A172 (cell line): ENCODE measurements at places on chromosomes 6 and 20. TPM values are rescaled to one million over a fixed set of nuclear protein-coding genes. Genes with fewer than 3 reads are reported as not detected.

- DNase-seq, result no peak
These were observed 80.7 kb downstream of the TFAP2B start for GRCh38 chr6:50899306-50899870.

The WFDC6 gene
- total RNA-seq, result not detected in 2 replicates

The POLH gene
- 28.2 and 41.7 TPM in 2 replicates for total RNA-seq

DNA sequence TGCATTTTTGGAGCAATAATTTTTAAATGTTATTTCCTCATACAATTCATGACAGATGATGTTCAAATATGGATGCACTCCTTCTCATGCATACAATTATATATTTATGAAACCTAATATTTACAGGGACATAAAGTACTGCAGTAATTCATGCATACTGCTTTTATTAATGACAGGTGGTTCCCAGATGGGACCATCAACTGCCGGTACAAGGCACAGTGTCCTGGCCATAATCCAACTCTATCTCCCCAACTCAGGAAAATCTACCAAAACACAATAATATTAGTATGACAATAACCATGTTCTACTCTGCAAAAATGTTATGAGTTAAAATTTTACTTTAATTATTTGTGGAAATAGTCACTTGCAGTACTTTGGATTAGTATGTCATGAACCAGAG is 77.8 kb downstream of the VIP start:
- no peak for DNase-seq

The TRIM31 gene
- total RNA-seq, result not detected in 2 replicates

- no peak for DNase-seq
These were observed 50.8 kb downstream of the GFOD1 start for GRCh38 chr6:13436399-13437217.

DNA sequence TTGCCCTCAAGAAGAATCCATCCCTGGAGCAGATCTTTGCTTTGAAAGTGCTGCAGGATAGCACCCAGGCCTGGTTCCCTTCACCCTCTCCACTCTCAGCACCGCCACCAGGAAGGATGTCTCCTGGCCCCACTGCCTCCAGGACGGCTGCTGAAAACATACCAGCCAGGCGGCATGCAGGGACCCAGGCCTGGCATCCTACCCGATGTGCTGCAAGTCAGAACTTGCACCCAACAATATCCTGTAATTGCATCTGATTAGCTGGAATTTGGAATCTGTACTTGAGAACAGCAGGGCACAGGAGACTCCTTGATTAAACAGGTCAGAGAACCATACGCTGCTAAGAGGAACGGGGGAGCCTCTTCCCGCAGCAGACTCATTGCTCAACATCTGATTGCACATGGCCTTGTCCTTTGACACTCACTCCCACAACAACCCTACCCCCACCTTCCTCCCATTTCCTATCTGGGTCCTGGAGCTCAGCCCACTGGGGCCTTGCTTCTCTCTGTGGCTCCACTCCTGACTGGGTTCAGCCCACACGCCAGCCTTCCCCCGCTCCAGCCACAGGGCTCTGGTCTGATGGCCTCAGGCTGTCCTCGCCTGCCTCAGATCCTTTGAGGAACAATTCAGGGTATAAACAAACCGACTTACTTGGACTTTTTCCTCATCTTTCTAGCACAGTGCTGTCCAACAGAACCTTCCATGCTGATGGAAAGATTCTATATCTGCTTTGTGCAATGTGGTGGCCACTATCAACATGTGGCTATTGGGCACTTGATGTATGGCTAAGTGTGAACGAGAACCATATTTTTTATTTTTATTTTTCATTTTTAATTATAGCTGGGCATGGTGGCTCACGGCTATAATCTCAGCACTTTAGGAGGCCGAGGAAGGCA is 78.0 kb downstream of the FGD2 start:
- no peak for DNase-seq

The TMC2 gene
- total RNA-seq, result not detected in 2 replicates

DNA sequence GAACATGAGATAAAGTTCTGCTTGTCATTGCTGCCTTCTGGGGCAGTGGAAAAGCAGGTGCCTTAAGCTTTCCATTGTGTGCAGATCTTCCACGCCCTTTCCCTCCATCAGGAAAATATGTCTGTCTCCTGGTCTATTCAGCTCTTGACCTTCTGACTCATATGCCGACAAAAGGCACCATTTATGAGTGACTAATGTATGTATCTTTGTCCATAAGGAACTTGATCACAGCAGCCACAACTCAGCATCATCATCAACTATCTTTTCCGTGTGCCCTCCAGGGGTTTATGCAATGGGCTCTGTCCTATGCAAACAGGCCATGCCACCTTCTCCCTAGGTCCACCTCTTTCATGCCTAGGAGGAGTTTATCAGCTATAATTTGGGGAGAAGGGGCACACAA is 102.7 kb upstream of the QKI start:
- peak; percentile 46 for DNase-seq

The HCK gene
- total RNA-seq, result not detected in 2 replicates

The CCR6 gene
- total RNA-seq, result not detected in 2 replicates

GRCh38 chr6:56335726-56336125 is 88.3 kb upstream of the COL21A1 start:
- DNase-seq, result peak; percentile 74

DNA sequence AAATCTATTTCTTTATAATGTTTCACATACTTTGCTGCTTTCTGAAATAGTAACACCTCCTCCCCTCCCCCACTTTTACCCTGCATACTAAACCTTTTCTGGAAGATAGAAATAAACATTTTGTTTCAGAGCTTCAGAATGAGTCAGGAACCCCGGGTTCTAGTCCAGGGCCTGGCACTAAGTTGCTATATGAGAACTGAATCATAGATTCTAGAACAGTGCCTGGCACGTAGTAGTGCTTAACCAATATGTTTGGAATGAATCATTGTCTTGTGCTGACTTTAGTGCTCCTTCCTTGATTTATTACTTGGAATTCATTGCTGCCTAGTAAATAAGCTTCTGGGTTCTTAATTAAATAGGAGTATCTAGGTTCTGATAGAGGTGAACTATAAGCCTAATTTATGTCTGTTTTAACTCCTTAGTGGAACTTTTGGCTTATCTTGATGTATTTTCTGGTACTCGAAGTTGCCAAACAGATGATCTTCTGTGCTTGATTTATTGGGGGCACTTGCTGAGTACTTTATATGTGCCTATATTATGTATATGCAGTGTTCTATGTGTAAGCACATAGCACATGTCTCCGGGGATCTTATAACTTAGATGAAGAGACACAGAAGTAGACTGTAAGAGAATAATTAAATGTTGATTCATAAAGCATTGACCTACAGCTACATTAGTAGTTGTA is 18.6 kb downstream of the TAB2 start:
- DNase-seq, result peak; percentile 68

The RCAN2 gene
- 0.22 TPM in 1 of 2 replicates, not detected in the other for total RNA-seq

GRCh38 chr6:108260809-108261569 is at the start of gene SNX3:
SNX3 (minus strand) TSS chr6:108261040; CDS start chr6:108260921, 119 bp downstream.
- peak; percentile 89 for DNase-seq

DNA sequence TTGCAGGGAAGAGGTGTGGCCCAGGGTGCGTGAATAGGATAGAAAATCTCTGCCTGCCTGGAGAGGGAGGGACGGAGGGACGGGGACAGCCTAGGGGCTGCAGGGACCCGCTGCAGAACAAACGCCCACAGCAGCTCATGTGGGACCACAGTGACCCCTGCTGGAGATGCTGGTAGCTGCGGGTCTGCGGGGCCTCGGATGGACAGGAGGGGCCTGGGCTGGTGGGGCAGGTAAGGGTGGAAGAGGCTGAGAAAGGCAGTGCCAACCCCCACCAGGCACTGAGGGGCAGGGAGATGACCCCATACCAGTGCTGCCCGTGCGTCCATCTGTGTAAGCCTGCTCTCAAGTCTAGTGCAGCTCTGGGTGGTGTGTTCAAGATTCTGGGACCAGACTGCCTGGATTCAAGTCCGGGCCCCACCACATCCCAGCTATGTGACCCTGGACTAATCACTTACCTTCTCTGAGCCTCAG is 39.4 kb downstream of the KIAA1755 start:
- DNase-seq, result peak; percentile 63

DNA sequence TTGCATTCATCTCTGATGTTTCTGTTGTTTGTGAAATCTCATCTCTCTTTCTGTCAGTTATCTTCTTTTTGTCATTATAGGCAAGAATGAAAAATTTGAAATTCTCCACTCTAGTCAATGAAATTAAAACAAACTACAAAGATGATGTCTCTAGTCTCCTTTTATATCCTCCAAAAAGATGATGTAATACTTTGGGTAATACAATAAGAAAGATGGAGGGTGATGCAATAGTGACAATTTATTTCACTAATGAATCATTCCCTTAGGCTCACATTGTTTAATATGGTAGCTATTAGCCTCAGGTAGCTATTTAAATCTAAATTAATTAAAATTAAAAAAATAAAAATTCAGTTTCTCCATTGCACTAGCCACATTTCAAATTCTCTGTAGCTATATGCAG is 145.4 kb downstream of the UST start:
- no peak for DNase-seq

The PTPRK gene
- total RNA-seq, result 41.8 and 44.1 TPM in 2 replicates

GRCh38 chr6:27684264-27685211 is 211.6 kb upstream of the ZNF184 start:
- peak; percentile 95 for DNase-seq

The PABPC1L gene
- total RNA-seq, result 6.0 and 9.1 TPM in 2 replicates

The HLA-G gene
- not detected in 2 replicates for total RNA-seq

GRCh38 chr6:105874835-105875626 is 211.1 kb upstream of the PRDM1 start:
- no peak for DNase-seq

GRCh38 chr6:113511100-113511499 is 346.0 kb upstream of the MARCKS start:
- DNase-seq, result no peak

The TSHZ2 gene
- 0.36 TPM in 1 of 2 replicates, not detected in the other for total RNA-seq

The PROKR2 gene
- total RNA-seq, result not detected in 2 replicates

The KIF25 gene
- not detected in 2 replicates for total RNA-seq

GRCh38 chr6:167766986-167767714 is 59.6 kb upstream of the AFDN start:
- DNase-seq, result no peak

GRCh38 chr6:108914235-108915022 is 66.2 kb downstream of the ARMC2 start:
- peak; percentile 8 for DNase-seq

DNA sequence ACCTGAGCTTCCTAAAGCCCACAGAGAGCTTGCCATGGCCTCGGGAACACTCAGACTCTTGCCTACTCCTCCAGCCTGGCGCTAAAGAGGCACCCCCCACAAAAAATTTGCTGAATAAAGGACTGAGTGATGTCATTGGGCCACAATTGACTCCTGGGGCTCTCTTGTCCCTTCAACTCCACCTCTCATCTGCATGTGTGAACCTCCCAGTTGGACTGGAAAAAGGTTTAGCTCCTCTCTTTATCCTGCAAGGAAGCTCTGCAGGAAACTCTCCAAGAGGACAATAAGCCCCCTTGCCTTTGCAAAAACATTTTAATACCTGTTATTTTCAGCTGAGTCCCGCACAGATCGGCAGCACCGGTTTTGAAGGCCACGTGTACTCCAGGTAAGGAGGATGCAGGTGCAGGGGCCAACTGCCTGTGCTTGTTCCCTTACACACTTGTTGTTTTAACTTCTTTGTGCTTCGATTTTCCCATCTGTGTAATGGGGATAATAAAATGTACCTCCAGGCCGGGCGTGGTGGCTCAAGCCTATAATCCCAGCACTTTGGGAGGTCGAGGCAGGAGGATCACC is 107.3 kb downstream of the TFAP2C start:
- DNase-seq, result no peak
